ENCODE measurements at places on chromosomes 2 and 18. TPM values are rescaled to one million over a fixed set of nuclear protein-coding genes. Genes with fewer than 3 reads are reported as not detected.

CPSF3 gene
- 199 TPM for total RNA-seq

CFAP65 gene
- 0.22 TPM for total RNA-seq

GPC1 gene
- total RNA-seq = 65.0 TPM

NTSR2 gene
- total RNA-seq = not detected

AKAIN1 gene
- not detected for total RNA-seq

C2orf42 gene
- 25.4 TPM for total RNA-seq

CROCC2 gene
- not detected for total RNA-seq

TAF4B gene
- 6.9 TPM for total RNA-seq

C2orf80 gene
- total RNA-seq = not detected

OSR1 gene
- not detected for total RNA-seq

SIX3 gene
- 28.8 TPM for total RNA-seq

HTR2B gene
- not detected for total RNA-seq

- no peak overlapping the region for H3K4me3 ChIP-seq
- no peak for DNase-seq
- no peaks in the 10 kb centered on the region for H3K27me3 ChIP-seq
- H3K4me1 ChIP-seq = peaks cover 13% of the 10 kb centered on the region
- no peak overlapping the region for H3K27ac ChIP-seq
- no peaks in the 10 kb centered on the region for H3K36me3 ChIP-seq
Observed at GRCh38 chr18:27772081-27772480, 404.8 kb downstream of the CDH2 start.

- no peak for DNase-seq
- no peaks in the 10 kb centered on the region for H3K36me3 ChIP-seq
- no peak overlapping the region for H3K27ac ChIP-seq
- peaks cover 69% of the 10 kb centered on the region for H3K27me3 ChIP-seq
- peaks cover 13% of the 10 kb centered on the region for H3K4me1 ChIP-seq
- peak overlapping the region; percentile 68 for H3K4me3 ChIP-seq
Observed at GRCh38 chr18:2848247-2849246, 1.7 kb downstream of the EMILIN2 start.

DNA sequence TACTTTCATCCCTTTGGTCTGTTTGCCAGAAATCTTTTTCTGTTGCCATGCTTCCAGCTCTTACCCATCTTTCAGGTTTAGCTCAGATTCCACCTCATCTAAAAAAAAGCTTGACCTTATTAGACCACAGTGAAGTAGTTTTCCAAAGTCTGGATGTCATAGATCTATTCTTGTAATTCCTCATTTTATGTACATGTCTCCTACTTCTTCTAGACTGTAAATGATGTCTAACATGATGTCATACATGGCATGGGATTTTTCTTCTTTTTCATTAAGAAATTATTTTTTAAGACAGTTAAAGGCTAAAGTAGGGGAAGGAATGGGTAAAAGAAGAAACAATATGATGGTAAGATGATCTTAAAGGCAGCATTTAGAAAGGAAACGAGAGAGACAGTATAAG, 11.3 kb downstream of the GLS start:
- no peak overlapping the region for H3K4me3 ChIP-seq
- H3K27ac ChIP-seq = no peak overlapping the region
- no peak for DNase-seq
- no peaks in the 10 kb centered on the region for H3K27me3 ChIP-seq

- H3K4me3 ChIP-seq = no peak overlapping the region
- H3K27me3 ChIP-seq = no peaks in the 10 kb centered on the region
- H3K27ac ChIP-seq = no peak overlapping the region
- no peaks in the 10 kb centered on the region for H3K36me3 ChIP-seq
- H3K4me1 ChIP-seq = no peaks in the 10 kb centered on the region
Observed at GRCh38 chr2:227877421-227878310, 6.2 kb downstream of the DAW1 start.

DNA sequence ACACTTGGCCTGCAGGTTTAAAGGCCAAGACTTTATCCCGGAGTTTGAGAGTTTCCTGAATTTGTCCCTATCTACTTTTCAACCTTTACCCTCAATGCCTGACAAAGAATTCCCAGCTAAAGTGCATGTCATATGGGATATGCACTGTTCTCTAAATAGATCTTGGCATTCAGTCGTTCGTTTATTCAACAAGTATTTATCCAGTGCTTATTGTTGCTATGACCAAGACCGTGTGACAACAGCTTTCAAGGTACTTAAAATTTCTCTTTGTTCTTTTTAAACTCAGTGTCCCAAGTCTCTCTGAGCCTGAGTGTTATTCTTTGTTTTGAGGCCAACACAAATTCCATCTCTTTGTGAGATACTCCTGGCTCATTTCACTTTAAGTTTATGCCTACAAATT, 133.4 kb downstream of the RGPD3 start:
- no peaks in the 10 kb centered on the region for H3K4me1 ChIP-seq
- no peak for DNase-seq
- no peaks in the 10 kb centered on the region for H3K36me3 ChIP-seq

- H3K36me3 ChIP-seq = no peaks in the 10 kb centered on the region
- H3K4me3 ChIP-seq = no peak overlapping the region
- DNase-seq = no peak
- no peaks in the 10 kb centered on the region for H3K27me3 ChIP-seq
Observed at GRCh38 chr2:66885775-66886383, 451.0 kb downstream of the MEIS1 start.

- H3K36me3 ChIP-seq = no peaks in the 10 kb centered on the region
- no peak for DNase-seq
- no peaks in the 10 kb centered on the region for H3K27me3 ChIP-seq
- no peaks in the 10 kb centered on the region for H3K4me1 ChIP-seq
- H3K27ac ChIP-seq = no peak overlapping the region
Observed at GRCh38 chr2:45992741-45993475, 304.3 kb upstream of the EPAS1 start.

DNA sequence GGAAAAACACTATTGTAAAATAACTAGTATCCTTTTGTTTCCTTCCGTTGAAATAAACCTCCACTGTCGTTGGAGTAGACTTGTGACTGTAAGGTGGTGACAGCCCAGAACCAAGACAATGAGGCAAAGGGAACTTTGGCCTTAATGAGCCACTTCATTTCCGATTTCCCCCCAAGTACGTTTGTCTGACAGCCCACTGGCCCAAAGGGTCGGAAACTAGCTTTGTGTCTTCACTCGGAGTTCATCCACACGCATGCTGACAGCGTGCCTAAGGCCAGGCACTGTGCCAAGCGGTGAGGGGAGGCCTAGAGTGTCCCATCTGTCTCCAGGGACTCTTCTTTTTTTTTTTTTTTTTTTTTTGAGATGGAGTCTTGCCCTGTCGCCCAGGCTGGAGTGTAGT, 21.0 kb downstream of the HJURP start:
- no peak overlapping the region for H3K4me3 ChIP-seq
- H3K36me3 ChIP-seq = peaks cover 11% of the 10 kb centered on the region
- no peaks in the 10 kb centered on the region for H3K27me3 ChIP-seq
- no peak for DNase-seq
- H3K4me1 ChIP-seq = peaks cover 10% of the 10 kb centered on the region

DNA sequence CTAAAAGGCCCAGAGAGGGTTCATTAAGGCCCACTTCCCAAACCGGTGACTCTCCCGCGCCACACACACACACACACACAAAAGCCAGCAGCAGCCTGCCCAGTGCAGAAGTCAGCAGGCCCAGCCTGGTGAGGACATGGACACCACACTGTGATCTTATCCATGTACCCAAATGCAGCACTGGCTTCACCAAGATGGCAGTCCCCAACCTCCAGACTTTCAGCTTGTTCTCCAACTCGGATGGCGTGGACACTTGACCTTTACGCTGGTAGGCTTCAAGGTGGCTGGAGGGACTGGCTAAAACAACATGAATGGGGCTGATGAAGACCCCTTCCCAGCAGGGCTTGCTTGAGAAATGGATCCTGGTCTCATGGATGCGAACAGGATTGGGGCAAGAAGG, 50.4 kb downstream of the TNS1 start:
- no peaks in the 10 kb centered on the region for H3K27me3 ChIP-seq
- no peaks in the 10 kb centered on the region for H3K36me3 ChIP-seq
- no peak overlapping the region for H3K4me3 ChIP-seq
- no peak overlapping the region for H3K27ac ChIP-seq
- DNase-seq = no peak
- peaks cover 3% of the 10 kb centered on the region for H3K4me1 ChIP-seq

DNA sequence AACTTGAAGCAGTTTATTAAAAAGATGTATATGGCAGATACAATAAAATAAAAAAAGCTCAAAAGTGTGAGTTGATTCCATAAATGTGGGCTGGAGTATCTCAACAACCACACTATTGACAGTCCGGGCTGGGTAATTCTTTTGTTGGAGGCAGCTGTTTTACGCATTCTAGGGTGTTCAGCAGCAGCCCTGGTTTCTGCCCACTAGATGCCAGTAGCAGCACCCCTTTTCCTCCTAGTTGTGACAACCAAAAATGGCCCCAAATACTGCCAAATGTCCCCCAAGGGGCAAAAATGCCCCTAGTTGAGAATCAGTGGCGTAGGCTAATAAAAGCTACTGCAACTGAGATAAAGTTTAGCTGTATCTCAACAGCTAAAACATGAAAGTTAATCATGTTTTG, 44.8 kb downstream of the CHMP3 start:
- no peaks in the 10 kb centered on the region for H3K27me3 ChIP-seq
- peak; percentile 43 for DNase-seq
- H3K27ac ChIP-seq = no peak overlapping the region

DNA sequence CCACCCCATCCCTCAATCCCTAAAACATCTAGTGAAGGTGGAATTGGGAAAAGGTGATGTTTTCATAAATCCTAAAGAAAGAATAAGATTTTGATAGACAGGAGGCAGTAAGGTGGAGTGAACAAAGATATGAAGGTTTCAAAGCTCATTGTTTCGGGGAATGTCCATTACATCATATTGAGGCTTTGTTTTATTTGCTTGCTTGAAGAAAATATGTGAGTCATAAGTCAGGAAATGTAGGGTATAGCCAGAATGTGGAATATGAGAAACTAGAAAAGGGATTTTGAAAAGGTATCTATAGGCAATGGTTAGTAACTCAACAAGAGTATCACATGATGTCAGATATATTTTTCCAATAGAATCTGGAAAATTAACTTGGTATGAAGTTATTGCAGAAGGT, 1178.5 kb upstream of the ACVR2A start:
- H3K27me3 ChIP-seq = no peaks in the 10 kb centered on the region
- H3K27ac ChIP-seq = no peak overlapping the region
- no peak overlapping the region for H3K4me3 ChIP-seq
- no peaks in the 10 kb centered on the region for H3K36me3 ChIP-seq
- no peak for DNase-seq

DNA sequence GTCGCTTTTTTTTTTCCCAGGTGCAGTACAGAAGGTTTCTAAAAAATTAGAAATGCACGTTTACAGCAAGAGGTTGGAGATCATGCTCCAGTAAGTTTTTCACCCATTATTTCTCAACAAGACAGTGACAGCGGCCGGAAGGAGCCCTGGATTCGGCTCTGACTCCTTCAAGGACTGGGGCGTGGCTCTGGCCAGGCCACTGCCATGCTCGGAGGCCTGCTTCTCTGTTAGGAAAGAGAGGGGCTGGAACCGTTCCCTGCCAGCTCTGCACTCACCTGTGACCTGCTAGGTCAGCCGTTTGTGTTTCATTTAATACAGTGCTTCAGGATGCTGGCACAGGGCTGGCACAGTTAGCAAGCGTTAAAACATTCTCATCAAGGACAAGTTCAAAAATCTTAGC, 6.7 kb upstream of the IAH1 start:
- H3K4me3 ChIP-seq = no peak overlapping the region
- H3K36me3 ChIP-seq = peaks cover 4% of the 10 kb centered on the region
- H3K27me3 ChIP-seq = no peaks in the 10 kb centered on the region

- peaks cover 6% of the 10 kb centered on the region for H3K4me1 ChIP-seq
- H3K27ac ChIP-seq = no peak overlapping the region
- no peaks in the 10 kb centered on the region for H3K27me3 ChIP-seq
- H3K36me3 ChIP-seq = no peaks in the 10 kb centered on the region
- no peak overlapping the region for H3K4me3 ChIP-seq
Observed at GRCh38 chr2:32058130-32058529, 5.2 kb upstream of the SPAST start.

DNA sequence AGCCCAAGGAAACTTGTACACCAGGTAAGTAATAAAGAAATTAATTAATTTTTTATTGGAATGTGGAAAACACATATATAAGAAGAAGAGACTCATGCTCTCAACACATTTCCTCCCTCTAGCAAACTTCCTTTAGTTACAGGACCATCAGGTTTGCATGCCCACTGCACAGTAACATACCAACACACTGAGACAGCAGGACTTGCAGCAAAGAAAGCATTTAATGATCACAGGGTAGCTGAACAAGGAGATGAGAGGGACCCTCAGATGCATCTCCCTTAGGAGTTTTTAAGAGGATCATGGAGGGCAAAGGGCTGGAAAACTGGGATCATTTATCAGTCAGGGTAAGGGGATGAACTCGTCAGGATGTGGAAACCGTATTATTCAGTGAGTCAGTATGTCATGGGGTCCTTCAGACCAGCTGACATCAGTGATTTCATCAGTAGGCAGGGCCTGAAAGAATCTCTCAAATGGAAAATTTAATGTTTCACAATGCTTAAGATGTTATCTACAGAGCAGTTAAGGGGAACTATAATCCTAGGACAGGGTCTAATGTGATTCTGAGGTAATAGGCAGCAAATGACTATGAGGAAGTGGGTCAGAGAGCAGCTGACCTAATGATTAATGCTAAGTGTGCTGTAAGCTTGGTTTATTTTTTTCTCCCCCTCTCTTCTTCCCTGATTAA, 193.8 kb upstream of the RND3 start:
- no peaks in the 10 kb centered on the region for H3K4me1 ChIP-seq
- H3K36me3 ChIP-seq = no peaks in the 10 kb centered on the region
- no peak for DNase-seq
- no peak overlapping the region for H3K4me3 ChIP-seq
- no peaks in the 10 kb centered on the region for H3K27me3 ChIP-seq

- no peaks in the 10 kb centered on the region for H3K27me3 ChIP-seq
- H3K4me3 ChIP-seq = no peak overlapping the region
- H3K36me3 ChIP-seq = no peaks in the 10 kb centered on the region
- H3K27ac ChIP-seq = no peak overlapping the region
- DNase-seq = peak; percentile 57
- peaks cover 4% of the 10 kb centered on the region for H3K4me1 ChIP-seq
Observed at GRCh38 chr2:191051825-191052778, 38.1 kb upstream of the STAT1 start.

GRCh38 chr2:140988597-140988996, 1142.2 kb downstream of the LRP1B start:
- no peaks in the 10 kb centered on the region for H3K4me1 ChIP-seq
- H3K27ac ChIP-seq = no peak overlapping the region
- no peak for DNase-seq
- H3K27me3 ChIP-seq = no peaks in the 10 kb centered on the region

All from neural progenitor cell (in vitro differentiated cells).